ENCODE measurements at places on chromosomes 4 and X.

DNA sequence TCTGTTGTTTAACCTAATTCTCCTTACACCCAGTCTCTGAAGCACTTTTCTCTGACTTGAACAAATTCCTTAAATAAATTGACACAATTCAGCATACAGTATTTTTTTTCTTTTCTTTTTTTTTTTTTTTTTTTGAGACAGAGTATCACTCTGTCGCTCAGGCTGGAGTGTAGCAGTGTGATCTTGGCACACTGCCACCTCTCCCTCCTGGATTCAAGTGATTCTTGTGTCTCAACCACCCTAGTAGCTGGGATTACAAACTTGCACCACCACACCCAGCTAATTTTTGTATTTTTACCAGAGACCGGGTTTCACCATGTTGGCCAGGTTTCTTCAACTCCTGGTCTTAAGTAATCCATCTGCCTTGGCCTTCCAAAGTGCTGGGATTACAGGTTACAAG is 1498.1 kb upstream of the PCDH10 start:
- DNase-seq = no peak

- DNase-seq = no peak
Observed at GRCh38 chr4:103400405-103400804, 202.3 kb upstream of the CENPE start.

DNA sequence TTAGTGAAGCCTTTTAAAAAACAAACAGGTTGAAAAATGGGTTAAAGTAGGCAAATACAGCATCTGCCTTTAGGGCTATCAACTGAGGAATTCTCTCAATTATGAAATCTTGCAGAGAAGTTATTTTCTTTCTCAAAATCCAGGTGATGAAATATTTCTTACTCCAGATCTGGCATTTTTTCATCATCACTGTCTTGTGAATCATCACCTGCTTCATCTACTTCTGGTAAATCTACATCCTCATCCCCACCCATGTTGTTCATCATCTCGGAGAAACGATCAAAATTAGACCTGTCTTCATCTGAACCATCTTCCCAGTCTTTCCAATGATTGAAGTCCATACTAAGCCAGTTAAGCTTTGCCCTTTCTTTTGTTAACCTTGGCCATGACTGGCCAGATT is 33.3 kb upstream of the HPF1 start:
- DNase-seq = no peak

DNA sequence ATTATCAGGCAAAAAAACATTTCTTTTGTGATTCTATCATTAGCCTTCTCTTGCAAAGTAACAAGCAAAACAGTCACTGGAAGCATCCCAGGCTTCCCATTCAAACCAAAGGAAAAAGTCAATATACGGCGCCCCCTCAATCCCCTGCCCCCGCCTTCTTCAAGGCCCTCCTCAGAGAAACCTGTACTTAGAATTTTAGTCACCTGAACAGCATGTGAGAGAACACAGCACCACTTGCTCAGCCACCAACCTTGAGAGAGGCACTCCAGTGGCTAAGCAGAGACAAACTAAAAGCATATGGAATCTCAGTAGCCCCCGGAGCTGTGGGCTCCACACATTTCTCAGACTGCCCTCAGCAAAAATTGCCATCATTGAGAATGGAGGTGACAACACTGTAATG is 25.2 kb downstream of the LEF1 start:
- no peak for DNase-seq

GRCh38 chr4:8221476-8221875 is 22.4 kb downstream of the SH3TC1 start:
- DNase-seq = no peak

- no peak for DNase-seq
Observed at GRCh38 chrX:66601522-66601921, 37.4 kb downstream of the EDA2R start.

DNA sequence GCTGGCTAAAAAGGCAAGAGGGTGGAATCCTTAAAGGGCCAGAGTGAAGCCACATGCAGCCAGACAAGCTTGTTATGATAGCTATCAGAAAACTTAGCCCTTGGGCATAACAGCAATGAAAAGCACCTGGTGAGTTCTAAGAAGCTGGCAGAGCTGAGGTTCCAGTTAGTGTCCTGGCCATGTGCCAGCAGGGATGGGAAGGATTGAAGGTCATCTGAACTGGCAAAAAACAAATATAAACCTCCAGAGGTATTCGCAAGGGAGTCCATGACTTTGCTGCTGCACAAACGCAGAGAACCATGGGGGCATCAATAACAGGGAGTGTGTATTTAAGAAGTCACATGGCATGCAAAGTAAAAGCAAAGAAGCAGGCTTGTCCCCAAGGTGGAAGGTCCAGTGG is 208.9 kb downstream of the FAM47A start:
- no peak for DNase-seq

- no peak for DNase-seq
Observed at GRCh38 chrX:69197690-69198089, 32.4 kb upstream of the PJA1 start.

DNA sequence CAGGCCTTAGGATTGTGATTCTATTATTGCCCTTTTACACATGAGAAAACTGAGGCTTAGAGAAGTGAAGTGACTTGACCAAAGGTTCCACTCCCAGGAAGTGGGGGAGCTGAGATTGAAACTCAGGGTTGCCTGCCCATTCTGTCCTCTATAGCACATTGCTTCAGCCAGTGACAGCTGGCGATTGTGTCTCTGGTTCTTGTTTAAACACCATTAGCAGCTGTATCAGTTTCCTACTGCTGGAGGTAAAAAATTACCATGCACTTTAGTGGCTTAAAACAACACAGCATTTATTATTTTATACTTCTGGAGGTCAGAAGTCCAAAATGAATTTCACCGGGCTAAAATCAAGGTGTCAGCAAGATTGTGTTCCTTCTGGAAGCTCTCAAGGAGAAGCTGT is 205.8 kb upstream of the MAMLD1 start:
- DNase-seq = no peak

DNA sequence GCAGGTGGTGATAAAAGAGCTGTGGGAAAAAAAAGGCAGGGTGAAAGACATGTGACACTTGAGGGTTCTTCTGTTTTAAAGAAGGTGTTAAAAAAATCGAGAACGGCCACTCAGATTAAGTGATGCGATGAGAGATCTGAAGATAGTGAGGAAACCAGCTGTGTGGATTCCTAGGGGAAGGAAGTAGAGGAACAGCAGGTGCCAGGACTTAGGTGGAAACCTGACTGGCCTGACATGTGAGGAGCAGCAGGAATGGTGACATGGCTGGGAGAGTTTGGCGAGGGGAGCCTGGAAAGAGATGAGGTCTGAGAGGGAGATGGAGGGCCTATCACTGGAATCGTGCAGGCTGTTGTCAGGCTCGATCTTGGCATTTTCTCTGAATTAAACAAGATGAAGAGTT is 55.5 kb downstream of the BMPR1B start:
- no peak for DNase-seq

DNA sequence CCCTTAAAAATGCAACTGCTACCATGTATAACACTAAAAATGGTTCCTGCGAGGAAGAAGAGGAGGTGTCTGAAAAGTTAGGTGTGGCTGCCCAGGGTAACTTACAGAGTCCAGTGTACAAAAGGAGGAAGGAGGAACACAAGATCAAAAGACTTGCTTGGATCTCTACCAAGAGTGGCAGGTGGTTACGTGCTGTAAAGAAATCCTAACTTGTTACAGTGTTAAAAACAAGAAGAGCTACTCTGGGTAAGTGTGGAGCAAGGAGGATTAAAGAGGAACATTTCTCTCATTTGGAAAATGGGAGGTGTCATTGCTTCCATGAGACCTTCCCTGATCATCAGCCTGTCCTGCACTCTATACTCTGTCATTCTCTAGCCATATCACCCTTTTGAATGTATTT is 242.0 kb downstream of the PTTG2 start:
- no peak for DNase-seq

DNA sequence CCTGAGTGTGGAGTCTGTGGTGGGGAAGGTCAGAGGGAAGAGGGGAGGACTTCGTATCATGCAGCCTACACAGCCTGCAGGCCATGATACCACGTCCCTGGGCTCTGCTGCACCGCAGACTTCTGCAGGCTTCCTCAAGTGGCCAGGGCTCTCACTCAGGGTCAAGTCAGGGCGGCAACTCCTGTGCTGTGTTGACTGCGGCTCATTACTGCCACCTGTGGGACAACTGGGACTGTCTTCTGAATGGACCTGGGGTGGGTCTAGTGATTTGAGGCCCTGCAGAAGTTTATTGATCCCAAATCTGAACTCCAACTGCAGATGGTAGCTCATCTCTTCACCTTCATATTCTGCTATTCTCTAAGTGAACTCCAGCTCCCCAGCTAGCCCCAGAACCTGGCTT is 167.1 kb downstream of the NSUN7 start:
- no peak for DNase-seq

DNA sequence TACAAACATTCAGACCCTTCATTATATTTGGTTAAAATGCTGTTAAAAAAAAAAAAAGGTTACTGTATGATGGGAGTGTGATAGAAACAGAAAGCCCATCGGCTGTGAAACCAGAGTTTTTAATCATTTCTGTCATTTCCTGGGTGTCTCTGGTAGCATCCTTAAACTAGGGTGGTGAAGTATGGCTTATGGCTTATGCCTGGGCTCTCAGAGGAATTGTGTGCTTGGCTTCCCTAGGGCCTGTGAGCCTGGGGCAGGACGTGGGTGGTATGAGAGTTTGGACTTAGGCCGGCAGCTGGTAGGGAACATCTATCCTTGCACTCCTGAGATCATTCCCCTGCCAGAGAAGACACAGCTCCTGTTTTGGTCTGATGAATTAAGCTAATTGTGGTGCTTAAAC is 52.2 kb downstream of the DCUN1D4 start:
- DNase-seq = no peak

DNA sequence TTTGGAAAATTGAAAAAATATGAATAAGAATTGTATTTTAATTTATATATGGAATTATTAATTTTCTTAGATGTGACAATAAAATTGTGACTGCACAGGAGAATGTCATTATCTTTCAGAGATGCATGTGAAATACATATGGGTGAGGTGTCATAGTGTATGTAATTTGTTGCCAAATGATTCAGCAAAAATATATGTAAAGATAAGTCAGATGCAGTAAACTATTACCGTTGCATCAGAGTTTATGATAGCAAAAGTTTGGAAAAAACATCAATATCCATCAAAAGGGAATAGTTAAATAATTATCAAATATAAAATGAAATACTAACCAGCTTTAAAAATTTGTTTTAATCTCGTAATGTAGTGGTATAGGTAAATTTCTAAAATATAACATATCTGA is 10.4 kb upstream of the SLC7A11 start:
- no peak for DNase-seq

GRCh38 chr4:7842384-7843279 is 97.0 kb downstream of the AFAP1 start:
- DNase-seq = peak; percentile 82

DNA sequence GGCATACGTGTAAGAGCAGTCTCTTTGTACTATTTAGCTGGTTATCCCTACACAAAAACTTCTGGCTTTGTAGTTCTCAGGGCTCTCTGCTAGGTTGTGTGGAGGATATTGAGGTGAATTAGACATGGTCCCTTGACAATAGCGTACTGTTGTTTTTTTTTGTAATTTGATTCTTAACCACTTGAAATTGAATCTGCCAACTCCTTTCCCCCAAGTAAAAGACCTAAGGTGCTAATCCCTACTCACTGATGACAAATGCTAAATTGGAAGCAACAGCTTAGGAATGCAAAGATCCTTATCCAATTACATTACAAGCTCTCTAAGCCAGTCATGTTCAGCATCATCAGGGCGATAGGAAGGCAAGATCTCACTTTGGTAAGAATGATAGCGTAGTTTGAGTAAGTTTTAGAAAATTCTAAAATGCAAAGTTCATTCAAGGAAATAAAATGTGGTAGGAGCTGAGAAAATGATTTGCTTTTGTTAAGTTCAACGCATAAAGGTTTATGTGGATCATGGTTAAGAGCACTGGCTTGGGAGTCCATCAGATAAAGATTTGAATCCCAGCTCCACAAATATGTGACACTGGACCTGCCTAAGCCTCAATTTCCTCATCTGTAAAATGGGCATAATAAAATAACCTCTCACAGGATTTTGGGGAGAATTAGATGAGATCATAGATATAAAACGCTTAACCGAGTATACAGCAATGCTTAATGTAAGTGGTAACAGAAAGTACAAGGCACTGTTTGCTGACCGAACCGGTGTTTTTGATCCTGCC is 39.3 kb downstream of the DOCK11 start:
- no peak for DNase-seq

DNA sequence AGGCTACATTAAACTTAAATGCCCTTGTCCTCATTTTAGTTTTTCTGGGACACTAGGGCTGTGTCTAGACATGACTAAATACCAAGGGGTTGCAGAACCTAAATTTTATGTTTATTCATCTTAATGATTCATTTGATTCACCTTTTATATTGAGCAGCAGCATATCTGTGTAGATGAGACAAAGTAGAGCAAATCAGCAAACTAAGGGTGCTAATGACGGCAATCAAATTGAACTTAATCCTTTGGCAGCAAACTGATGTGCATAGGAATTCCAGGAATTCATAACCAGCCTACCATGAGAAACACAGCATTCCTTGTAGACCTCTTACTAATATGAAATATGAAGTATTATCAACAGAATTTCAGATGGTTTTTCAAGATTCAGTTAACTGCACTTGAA is 25.1 kb downstream of the EPHA5 start:
- no peak for DNase-seq

Measured in left forelimb (tissue), 1 donor.